ENCODE measurements at places on chromosomes 7 and 10.

DNA sequence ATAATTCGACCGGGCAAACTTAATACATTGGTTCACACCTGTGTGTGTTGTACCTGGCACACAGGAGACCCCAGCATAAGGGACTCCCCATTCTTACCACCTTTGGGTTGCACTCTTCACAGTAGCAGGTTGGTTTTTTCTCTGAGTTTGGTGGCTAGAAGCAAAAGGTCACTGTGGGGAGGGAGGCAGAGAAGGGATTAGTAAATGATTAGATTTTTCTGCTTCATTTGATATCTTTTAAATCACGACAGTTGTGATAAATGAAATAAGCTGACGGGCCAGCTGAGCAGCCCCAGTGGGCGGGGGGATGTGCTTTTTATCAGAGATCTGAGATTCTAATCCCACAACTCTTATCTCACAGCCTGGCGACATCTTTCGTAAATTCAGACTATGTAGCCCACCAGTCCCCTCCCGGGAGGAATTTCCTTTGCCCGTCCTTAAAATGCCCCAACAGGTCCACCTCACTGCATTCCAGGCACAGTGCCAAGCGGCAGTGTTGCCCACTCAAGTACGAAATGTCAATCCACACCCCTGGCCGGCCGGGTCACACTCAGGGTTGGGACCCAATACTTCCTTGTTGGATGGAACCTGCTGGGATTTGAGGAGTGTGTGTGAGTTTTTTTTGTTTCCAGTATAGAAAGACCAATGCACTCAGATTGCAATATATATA is 10.5 kb upstream of the KCP start:
- no peak for DNase-seq

DNA sequence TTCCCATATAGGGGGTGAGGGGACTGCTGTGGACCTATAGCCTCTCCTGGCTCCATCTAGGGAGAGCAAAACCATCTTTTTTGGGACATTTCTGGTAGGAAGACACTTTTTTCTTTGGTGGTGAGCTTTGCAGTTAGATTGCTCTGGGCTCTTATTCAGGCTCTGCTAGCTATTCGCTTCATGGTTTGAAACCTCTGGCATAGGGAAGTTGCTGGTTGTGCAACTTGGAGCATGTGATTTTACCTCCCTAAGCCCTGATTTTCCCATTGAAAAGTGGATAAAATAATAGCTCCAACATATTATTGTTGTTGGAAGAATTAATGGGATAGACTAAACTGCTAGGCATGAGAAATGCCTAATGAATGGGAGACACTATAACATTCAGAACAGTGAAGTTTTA is 69.6 kb downstream of the CYP26A1 start:
- no peak for DNase-seq

GRCh38 chr10:48389272-48389671 is 82.8 kb downstream of the MAPK8 start:
- DNase-seq, result no peak

GRCh38 chr7:32661501-32661900 is 166.2 kb downstream of the AVL9 start:
- DNase-seq, result no peak

DNA sequence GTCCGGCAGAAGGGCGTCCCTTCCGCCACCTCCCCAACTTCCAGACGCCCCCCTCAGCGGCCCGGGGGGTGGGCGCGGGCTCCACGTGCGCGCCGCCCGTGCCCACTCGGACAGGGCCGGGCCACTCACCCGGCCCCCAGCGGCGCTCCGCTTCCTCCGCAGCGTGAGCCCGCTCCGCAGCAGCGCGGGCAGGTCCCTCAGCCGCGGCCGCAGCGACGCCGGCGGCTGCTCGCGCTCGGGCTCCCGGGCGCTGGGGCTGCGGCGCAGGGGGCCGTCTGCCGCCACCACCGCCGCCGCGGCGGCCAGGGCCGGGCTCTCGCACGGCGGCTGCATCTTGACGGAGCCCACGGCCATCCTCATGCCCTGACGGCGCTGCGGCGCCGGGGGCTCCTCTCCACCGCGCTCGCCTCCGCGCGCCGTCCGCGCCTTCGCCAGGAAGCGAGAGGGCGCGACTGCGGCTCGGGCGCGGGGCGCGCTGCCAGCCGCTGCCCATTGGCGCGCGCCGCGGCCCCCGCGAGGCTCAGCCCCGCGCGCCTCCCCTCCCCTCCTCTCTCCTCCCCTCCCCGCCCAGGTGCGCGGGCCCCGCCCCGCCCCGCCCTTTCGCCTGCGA is at the start of gene RAPGEF5:
RAPGEF5 (minus strand) TSS at position 454 of the 610 bp plus-strand sequence; CDS start at position 360, 94 bp downstream.
- DNase-seq, result no peak

- DNase-seq, result peak; percentile 37
Observed at GRCh38 chr10:45418849-45419675, 45.0 kb downstream of the ALOX5 start.

Data from stimulated activated CD8-positive, alpha-beta memory T cell treated with anti-CD3 and anti-CD28 coated beads, Interleukin-15, amount 100 ng/mL, for 4 hours (primary cell).